ENCODE measurements at places on chromosomes 2 and 18.

- DNase-seq, result no peak
Observed at GRCh38 chr18:49071778-49072177, 121.0 kb upstream of the SMAD7 start.

DNA sequence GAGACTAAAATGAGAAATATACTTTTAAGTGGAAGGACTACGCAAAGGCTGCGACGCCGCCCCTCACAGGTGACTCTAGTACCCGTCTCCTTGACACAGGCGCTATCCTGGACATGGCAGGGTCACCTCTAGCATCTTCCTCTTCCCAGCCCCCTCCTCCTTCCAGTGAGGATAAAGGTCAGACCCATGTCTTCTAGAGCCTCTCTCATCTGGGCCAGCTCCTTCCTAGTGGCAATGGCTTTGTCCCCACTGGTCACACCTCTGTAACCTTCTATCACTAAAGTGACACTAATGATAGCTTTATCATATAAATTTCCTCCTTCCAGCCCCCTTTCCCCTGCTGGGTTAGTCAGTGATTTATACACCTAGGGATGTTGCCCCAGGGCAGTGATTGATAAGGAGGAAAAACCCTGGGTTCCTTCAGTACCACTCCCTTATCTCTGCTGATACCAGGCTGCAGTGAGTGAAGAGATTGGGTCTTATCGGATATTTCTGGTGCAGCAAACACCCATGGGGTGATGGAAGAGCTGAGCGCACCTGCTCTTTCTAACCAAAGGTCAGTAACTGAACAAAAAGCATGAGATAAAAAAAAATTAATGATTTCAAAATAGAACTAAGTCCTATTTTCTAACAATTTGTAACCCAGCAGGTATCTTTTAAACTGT lies 62.0 kb upstream of the FZD5 start:
- DNase-seq, result no peak

GRCh38 chr2:227228061-227228667 lies 63.7 kb downstream of the COL4A3 start:
- DNase-seq, result peak; percentile 91

DNA sequence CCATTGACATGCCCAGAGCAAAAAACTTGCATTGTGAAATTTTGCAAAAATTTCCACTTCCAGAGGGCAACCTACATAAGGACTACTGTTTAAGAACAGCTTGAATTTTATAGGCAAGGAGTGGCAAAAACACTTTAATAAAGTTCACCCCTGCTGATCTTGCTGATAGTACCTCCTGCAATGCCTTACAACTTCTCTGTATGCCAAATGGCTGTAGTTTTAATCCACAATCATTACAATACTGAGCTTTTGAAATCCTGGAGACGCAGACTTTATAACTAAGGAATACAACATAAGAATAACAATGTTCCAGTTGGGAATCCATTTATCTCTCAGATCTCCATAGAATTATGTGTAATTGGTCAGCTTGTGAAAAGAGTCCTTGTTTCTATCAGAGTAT lies 247.5 kb downstream of the KCNJ3 start:
- no peak for DNase-seq

- DNase-seq, result no peak
Observed at GRCh38 chr18:25819746-25820363, 270.6 kb downstream of the SS18 start.

- no peak for DNase-seq
Observed at GRCh38 chr2:71592181-71592711, 138.9 kb downstream of the DYSF start.

DNA sequence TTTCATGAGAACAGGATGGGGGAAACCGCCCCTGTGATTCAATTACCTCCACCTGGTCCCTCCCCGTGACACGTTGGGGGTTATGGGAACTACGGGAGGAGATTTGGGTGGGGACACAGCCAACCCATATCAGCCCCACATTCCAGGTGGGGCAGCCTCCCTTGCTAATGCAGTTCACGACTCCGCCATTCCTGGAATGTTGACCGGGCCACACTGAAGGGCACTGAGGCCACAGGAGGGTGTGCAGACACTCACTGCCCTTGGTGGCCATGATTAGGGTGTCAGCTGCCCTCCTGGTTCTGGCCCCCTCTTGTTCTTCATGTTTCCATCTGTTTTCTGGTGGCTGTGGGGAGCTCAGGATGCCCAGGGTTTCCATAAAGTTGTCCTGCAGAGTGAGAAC lies 176.3 kb downstream of the TWIST2 start:
- DNase-seq, result no peak

DNA sequence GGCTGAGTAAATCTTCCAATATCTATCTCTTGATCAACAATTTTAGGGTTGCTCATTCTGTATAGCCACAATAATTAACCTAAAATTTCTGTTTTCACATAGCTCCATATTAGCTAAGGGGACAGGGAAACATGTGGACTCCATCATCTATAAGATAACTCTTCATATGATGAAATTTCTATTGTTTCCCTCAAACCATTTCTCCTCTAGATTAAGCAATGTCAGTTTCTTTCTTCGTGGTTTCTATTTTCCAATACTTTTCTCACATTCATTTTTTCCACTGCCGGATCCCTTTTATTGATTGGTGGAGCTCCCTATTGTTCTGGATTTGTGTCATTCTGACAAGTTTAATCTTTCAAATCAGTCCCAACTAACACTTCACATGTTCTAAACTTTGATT lies 1221.3 kb upstream of the ZEB2 start:
- DNase-seq, result no peak

DNA sequence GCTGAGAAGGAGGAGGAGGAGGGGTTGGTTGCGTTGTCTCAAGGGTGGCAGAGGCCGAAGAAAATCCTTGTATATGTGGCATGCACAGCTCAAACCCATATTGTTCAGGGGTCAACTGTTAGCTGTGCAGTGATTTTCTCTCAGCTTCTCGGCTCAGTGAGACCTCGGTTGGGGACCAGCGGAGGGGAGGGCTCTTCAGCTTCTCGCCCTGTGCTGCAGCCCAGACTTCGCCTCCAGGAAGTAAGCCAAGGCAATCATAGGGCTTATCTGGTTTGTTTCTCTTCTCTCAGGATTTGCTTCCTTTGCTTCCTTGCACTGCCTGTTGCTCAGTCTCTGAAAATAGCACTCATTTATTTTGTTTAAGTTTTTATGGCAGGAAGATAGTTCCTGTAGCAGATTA lies 85.5 kb downstream of the SOWAHC start:
- DNase-seq, result peak; percentile 26

GRCh38 chr2:150944315-150944714 lies 317.3 kb downstream of the RBM43 start:
- DNase-seq, result no peak

DNA sequence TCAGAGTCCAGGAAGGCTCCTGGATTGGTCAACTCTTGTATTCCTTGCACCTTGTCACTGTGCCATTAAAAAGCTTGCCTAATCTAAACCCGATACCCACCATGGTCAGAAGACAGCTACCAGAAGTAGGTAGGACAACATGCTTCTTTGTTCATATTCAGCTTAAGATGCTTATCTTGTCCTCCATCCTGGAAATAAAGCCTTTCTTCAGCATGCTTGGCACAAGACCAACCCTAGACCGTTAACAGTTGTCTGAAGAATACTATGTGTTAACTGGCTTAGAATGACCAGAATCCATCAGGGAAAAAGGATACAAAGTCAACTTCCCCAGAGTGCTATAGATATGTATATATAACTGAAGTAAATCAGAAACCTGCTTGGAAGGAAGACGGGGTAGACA lies 193.9 kb downstream of the ZRANB3 start:
- no peak for DNase-seq

DNA sequence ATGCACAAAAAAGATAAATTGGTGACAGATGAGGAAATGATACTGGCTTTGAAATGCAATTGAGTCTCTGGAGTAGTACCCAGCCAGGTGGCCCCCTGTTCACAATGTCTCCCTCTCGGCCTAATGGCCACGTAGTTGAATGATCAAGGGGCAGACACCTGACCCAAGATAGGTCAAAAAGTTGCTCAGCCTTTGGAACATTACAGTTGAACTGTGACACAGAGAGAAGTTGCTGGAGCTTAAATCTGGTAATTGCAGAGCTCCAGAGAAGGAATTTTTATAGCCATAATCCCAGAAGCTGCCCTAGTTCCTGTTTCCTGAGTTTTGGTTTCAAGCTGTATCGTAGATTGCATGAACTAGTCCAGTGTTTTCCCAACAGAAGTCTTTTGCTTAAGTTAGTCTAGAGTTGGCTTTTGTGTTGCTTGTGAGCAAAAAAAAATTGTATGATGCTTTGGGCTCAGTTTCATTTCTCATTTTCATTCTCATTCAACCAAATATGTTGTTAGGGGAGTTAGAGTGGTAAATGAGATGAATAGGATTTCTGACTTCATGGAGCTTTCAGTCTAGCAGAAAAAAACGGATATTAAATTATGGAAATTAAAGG lies 117.9 kb downstream of the CSRNP3 start:
- no peak for DNase-seq

DNA sequence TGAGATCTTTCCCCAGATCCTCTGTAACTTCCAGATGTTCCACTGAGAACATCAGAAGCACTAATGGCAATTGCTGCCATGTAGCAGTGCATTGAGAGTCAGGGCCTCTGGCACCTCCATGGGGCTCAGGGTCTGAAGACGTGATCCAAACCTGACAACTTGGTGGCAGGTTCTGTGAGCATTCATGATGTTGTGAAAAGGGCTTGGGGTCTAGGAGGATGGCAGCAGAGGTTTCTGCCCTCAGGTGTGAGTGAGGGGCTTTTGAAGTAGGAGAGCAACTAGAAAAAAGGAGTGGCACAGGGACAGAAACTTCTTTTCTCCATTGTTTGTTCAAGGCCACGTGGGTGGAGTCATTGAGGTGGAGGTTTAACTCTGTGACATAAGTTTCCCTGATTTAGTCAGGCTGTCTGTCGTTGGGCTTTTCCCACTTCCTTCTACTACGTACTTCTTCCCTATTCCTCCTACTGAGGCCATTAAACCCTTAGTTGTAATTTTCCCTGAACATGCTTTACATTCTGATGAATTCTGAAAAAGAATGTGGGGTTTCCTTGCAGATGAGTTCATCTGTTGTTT lies 13.1 kb downstream of the CFLAR start:
- no peak for DNase-seq

DNA sequence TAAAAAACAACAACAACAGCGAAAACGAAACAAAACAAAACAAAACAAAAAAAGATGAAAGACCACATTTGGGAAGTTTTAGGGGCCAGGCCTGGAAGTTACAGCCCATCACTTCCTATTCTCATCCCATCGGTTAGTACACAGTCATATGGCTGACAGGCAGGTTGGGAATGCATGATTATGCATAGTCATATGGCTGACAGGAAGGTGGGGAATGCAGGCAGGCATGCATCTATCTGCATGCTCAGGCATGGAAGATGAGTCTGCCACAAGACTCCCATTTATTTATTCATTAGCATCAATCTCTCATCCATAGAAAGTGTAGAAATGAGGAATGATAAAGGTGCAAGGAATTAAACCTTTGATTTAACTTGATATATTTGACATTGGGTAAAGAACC lies 325.3 kb upstream of the MEX3C start:
- DNase-seq, result no peak

GRCh38 chr2:107721586-107721985 lies 105.1 kb upstream of the RGPD4 start:
- no peak for DNase-seq

GRCh38 chr2:111160758-111161157 lies 40.0 kb downstream of the BCL2L11 start:
- DNase-seq, result no peak

- DNase-seq, result no peak
Observed at GRCh38 chr2:45974056-45974455, 322.6 kb downstream of the PRKCE start.

DNA sequence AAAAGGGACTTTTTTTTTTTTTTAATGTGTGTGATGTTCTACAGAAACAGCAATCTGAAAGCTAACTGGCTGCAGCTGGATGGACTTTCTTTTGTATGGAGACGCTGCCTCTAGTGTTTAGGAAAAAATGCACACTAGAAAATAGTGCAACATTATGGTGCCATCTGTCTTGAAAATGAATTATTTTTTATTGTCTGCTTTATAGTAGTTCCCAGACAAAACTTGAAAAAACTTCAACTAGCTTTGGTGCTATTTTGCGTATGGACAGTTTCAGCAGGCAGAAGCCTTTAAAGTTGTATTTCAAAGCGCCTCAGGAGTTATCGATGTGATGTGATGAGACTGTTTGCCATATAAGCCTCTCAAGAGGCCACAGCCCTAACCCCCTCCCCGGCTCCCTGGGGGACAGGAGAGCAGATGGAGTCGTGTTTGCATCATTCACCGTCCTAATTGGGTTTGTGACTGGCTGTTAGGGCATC lies 86.9 kb downstream of the LTBP1 start:
- DNase-seq, result peak; percentile 49

GRCh38 chr2:118091631-118092030 lies 3.4 kb downstream of the INSIG2 start:
- DNase-seq, result no peak

DNA sequence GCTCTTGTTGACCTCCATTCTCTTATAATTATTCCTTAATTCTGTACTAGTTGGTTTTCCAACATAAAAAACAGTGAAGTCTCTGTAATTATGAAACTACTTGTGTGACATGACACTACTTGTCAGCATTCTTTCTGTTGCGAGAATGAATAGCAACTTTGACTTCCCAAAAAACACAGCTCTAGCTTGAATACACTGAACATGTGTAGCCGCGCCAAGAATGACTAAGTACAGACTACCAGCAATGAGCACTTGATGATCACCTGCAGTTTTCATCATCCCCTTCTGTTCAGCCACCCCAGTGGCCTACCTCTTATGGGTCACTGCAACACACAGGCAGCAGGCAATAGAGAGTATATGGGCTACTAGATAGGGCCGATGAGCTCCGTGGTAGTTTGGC lies 229.3 kb downstream of the TGIF1 start:
- no peak for DNase-seq

Data from right cardiac atrium (tissue), 5 donors.